CD14-positive monocyte (primary cell): ENCODE measurements at places on chromosomes 5 and 9.
A peak's percentile ranks its signal among the peaks of the same experiment; 100 is the strongest.

- no peak for DNase-seq
These were observed 38.4 kb upstream of the SMIM15 start for GRCh38 chr5:61200582-61201155.

- no peak for DNase-seq
These were observed 972.6 kb upstream of the SEMA6A start for GRCh38 chr5:117547192-117547591.

DNA sequence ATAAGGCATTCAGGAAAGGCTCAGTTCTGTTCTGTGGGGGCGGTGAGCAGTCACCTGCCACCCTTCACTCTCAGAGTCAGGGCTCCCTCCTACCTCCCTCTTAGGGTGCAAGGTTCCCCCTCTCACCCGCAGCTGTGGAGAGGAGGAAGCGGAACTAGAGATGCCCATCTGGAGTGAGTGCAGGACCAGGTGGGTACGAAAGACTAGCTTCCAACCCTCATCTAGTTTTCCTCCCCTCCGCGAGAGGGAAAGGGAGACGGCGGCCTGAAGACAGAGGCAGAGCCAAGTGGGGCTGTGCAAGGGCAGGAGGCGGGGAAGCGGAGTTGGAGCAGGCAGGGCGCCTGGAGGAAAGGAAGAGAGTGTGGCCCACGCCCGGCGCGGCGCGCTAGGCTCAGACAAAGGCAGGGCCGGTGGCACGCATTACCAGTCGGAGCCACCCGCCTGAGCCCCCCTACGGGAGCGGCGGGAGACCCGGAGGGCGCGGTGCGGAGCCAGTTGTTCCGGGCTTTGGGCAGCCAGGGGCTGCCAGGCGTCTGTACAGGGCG is 7.3 kb downstream of the PRR7 start:
- DNase-seq = peak; percentile 41

GRCh38 chr5:103519550-103519949 is 43.0 kb downstream of the NUDT12 start:
- no peak for DNase-seq
